ENCODE measurements at places on chromosomes 4 and X. TPM values are rescaled to one million over a fixed set of nuclear protein-coding genes. Genes with fewer than 3 reads are reported as not detected.

P2RY4 gene
- total RNA-seq, result not detected

DNA sequence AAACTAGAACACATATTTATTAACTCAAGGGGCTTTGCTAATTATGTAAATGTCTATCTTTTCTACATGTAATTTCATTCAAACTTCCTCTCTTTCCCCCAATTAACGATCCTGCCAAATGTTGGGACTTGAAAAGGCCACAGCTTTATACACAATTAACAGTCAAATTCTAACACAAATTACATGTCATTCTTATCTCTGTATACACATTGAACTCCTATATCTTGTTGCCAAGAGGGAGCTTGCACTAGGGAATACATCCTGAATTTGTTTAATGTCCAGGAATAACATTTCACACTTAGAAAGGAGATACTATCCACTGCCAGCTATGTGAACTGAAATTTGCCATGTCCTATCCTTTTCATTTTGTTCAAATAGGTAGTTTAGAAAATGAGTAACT, 38.9 kb upstream of the MAB21L2 start:
- no peak for DNase-seq

NR3C2 gene
- total RNA-seq, result 2.8 TPM

DNA sequence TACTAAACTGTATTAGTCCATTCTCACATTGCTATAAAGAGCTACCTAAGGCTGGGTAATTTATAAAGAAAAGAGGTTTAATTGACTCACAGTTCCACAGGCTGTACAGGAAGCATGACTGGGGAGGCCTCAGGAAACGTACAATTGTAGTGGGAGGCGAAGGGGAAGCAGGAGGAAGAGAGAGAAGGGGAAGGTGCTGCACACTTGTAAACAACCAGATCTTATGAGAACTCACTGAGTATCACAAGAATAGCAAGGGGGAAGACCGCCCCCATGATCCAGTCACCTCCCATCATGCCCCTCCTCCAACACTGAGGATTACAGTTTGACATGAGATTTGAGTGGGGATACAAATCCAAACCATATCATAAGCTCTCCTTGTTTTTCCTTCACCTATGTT, 40.9 kb downstream of the RPA4 start:
- no peak for DNase-seq

DGKK gene
- 2.9 TPM for total RNA-seq

- DNase-seq, result no peak
These were observed 888.4 kb upstream of the EPHA5 start for GRCh38 chr4:66558651-66559050.

All from WTC11 (cell line).